GM18507 (cell line): ENCODE measurements at places on chromosomes 5 and 9.

DNA sequence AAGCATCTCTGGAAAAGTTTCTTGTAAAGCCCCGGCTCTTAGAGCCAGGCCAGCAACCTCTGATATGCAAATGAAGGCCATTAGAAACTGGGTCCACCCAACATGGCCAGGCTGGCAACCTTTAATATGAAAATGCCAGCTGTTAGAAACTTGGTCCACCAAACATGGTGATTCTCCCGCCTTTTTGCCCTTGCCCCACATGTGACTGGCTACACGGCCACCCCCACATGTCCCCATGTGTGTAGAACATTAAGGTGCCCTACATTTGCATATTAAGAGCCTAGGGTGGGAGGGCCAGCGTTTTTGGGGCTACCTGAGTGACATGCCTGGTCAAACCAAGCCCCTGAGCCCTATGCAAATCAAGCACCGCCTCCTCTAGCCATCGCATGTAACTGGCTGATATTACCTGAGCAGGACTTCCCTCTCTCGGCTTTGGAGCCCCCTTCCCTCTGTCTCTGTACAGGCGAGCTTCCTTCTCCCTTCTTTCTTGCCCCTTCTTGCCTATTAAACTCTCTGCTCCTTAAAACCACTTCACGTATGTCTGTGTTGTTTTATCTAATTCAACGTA lies 39.0 kb downstream of the S100Z start:
- DNase-seq, result no peak

GRCh38 chr9:87707805-87708506 lies 18.0 kb upstream of the CTSL start:
- no peak for DNase-seq

GRCh38 chr9:136506425-136506824 lies 23.6 kb upstream of the SEC16A start:
- DNase-seq, result no peak

- DNase-seq, result no peak
Measured at GRCh38 chr9:14071484-14071883, 242.5 kb downstream of the NFIB start.

DNA sequence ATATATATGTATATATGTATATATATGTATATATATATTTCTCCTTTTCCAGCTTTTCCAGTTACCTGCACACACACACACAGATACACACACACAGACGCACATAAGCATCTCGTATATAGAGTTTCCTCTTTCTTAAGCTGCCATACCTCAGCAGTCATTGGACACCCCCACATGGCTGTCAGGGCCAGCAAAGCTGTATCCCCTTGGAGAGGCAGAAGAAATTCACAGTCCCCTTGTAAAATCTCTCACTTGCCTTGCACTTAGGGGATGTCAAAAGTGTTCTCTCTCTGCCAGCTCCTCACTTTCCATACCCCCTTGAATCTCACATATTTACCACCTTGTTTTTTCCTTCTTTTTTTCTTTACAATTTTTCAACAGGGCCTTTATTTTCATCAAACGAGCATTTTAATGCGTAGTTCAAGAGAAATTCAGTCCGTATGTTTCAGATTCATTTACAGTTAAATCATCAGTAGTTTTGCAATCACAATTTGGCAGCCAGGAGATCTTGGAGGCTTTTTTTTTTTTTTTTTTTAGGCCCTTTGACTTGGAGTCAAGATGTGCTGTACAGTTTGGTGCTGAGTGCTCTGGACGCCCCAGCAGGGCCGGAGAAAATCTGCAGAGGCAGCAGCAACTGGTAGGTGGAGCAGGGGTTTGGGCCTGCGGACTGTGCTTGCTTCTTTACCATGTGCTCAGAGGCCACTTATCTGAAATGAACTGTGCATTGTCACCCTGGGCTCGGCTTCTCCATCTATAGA lies 244.9 kb upstream of the KLF4 start:
- DNase-seq, result no peak

- no peak for DNase-seq
Measured at GRCh38 chr5:172574871-172575223, 66.2 kb upstream of the NEURL1B start.

DNA sequence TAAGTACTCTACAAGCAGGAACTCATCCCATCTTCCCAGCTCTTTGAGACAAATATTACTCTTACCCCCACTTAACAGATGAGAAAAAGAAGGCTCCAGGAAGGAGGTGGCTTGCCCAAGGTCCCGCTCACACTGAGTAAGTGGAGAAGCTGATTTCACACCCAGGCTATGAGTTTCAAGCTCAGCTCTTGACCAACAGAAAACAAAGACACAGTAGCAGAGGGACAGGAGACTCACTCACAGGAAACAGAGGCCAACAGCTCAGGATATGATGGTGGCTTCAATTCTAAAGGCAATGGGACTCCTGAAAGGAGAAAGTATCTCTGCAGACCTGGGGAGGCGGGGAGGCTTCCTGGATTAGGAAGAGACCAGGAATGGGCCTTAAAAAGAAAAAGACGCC lies 6.7 kb upstream of the TCF7 start:
- no peak for DNase-seq

DNA sequence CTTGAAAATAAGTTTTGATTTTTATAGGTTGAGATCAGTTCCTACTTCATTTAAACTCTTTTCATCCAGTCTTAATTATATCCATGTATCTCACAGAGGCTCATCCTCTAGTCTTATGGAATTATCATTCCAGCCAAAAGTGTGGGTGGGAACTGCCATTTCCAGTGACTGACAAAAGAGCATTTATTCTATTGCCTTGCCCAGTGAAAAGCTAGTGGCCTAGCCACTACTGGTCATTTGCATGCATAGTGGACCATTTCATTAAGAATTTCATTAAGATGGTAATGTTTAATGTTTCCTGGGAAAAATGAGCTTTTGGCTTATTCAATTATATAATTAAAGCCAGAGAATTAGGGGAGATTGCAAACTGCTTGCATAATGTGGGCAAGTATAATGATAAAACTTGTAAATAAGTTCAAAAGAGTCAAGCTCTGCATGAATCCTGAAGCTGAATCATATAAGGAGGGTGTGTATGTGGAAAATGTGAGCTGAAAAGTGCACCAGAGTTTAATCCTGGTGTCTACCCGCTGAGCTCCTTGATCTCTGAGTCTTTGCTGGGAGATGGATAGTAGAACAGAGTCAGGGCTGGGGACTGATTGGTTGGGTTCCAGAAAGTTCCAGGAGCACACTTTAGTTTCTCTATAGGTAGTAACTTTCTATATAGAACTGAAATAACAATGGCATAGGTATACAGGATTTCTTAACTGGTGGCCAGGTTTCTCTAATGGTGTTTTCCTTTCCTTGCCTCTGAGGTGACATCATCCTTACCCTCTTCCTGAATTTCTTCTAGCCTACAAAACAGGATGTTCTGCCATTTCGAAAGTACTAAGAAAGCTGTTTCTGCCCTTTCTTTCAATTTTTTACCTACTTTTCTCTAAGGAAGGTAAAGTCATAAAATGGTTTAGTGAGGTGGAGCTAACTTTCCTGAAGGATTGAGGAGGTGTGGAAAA lies 78.5 kb downstream of the KIF4B start:
- no peak for DNase-seq

GRCh38 chr5:150080696-150081435 lies 5.5 kb downstream of the CSF1R start:
- no peak for DNase-seq

GRCh38 chr9:5512658-5513452 lies 2.5 kb downstream of the PDCD1LG2 start:
- no peak for DNase-seq

GRCh38 chr5:133610489-133611356 lies 1.6 kb downstream of the FSTL4 start:
- DNase-seq, result peak; percentile 45

GRCh38 chr5:3118340-3118739 lies 366.9 kb upstream of the IRX2 start:
- no peak for DNase-seq

GRCh38 chr5:124783794-124784193 lies 37.4 kb upstream of the ZNF608 start:
- no peak for DNase-seq

DNA sequence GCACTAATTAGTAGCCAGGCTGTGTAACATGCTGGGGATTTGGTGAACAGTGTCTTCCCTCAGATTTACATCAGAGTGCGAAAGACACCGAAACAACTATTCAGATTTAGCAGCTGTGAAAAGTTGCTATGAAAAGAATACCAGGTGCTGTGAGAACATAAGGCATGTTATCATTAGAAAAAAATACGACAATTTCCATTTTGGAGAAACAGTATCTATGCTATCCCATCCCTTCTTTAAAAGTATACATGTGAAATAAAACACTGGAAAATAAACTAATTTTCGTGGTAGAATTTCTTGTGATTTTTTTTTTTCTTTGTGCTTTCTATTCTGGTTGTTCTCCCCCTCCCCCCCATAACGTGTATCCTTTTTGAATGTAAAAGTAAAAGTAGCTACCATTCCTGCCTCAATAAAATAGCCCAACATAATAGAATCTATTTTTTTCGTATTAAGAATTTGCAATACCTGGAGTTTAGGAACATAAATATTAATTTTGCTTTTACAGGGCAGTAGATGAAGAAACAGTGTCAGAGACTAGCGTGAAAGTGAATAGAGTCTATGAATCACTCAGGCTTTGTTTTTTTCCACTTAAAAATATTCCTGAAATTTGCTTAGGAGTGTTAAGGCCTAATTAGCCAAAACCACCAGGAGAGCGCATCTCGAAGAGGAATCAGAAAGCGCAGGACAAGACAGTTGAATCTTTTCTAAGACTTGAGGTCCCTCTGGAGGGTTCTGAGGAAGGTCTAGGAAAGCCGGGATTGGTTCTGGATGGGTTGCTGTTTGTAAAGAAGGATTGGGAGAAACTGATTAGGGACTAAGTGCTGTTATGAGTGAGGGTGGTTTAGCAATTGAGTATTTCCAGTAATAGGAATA lies 813 bp upstream of the SLU7 start:
- no peak for DNase-seq

GRCh38 chr9:133939171-133939785 lies 52.8 kb downstream of the VAV2 start:
- no peak for DNase-seq

DNA sequence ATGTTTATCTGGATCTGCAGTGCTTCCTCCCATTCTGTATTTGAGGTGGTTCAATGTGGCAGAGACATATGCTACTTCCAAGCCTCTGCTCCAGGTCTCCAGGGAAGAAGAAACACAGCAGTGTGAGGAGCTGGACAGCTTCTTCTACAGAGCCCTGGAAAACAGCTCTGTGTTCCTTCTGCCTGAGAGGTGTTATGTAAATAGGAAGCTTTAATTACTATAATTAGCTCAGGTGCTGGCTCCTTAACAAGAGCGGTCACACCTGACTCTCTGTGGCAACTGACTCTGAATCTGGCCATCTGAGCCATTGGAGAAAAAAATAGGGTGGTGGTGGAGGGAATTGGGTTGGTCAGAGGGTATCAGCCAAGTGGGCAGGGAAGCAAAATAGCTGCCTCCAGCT lies 332.4 kb upstream of the BRINP1 start:
- no peak for DNase-seq

GRCh38 chr9:133854765-133855164 lies 116.6 kb upstream of the SARDH start:
- DNase-seq, result no peak

DNA sequence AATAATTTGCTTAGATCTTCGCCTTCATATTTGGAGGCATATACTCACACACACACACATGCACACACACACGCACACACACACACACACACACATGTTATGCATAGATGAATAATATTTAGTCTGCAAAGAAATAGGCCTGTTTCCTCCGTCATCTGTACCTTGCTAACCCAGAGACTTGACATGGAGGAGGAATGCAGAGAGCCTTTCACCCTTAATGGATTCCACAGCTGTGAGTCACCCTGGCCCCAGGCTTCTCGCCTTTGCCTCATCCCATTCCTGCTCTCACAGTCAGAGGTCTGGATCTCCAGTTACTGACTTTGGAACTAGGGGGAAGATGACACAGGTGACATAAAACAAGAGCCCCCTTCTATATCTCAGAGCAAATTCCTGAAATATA lies 29.7 kb downstream of the ZNF462 start:
- DNase-seq, result no peak

GRCh38 chr5:84425365-84425881 lies 40.7 kb upstream of the EDIL3 start:
- no peak for DNase-seq

GRCh38 chr5:58366461-58366860 lies 93.4 kb downstream of the PLK2 start:
- DNase-seq, result no peak

DNA sequence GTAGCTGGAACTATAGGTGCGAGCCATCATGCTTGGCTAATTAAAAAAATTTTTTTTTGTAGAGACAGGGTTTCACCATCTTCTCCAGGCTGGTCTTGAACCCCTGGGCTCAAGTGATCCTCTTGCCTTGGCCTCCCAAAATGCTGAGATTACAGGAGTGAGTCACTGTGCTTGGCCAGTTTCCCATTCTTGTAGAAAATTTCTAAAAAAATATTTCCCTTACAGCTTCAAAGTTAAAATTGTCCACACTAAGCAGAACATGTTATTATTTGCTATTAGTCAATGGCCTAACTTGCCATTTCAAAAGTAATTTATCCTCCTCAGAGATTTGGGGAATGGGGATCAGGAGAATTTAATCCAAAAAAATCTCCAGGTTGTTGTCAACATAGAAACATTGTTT lies 40.1 kb downstream of the SLC38A9 start:
- no peak for DNase-seq

DNA sequence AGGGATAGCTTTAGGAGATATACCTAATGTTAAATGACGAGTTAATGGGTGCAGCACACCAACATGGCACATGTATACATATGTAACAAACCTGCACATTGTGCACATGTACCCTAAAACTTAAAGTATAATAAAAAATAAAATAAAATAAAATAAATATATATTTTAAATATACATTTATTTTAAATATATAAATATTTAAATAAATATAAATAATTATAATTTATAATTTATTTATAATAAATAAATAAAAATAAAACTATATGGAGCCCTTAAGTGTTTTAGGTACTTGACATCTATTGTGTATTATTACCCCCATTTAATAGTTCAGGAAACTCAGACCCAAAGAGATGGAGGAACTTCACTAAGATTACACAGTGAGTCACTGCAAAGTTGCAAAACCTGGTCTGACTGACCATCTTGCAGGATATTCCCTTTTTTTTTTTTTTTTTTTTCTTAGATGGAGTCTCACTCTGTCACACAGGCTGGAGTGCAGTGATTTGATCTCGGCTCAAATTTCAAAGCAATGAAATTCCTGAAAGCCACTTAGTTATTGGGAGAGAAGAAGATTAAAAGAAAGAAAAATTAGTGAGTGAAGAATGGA lies 5.8 kb upstream of the C5orf52 start:
- DNase-seq, result no peak
